Stromal cell of bone marrow (primary cell): ENCODE measurements at places on chromosomes 7 and 10.

- DNase-seq = no peak
Observed at GRCh38 chr10:97805949-97806348, 34.1 kb upstream of the SFRP5 start.

GRCh38 chr7:27418541-27418940, 175.9 kb downstream of the EVX1 start:
- DNase-seq = no peak

- peak; percentile 7 for DNase-seq
Observed at GRCh38 chr10:121926671-121927317, 1.0 kb downstream of the ATE1 start.

- DNase-seq = no peak
Observed at GRCh38 chr10:48241332-48241731, 33.2 kb downstream of the FRMPD2 start.
